ENCODE measurements at places on chromosomes 6 and 20.

- DNase-seq: no peak
These were observed 6.9 kb downstream of the SIGLEC1 start for GRCh38 chr20:3705491-3705969.

DNA sequence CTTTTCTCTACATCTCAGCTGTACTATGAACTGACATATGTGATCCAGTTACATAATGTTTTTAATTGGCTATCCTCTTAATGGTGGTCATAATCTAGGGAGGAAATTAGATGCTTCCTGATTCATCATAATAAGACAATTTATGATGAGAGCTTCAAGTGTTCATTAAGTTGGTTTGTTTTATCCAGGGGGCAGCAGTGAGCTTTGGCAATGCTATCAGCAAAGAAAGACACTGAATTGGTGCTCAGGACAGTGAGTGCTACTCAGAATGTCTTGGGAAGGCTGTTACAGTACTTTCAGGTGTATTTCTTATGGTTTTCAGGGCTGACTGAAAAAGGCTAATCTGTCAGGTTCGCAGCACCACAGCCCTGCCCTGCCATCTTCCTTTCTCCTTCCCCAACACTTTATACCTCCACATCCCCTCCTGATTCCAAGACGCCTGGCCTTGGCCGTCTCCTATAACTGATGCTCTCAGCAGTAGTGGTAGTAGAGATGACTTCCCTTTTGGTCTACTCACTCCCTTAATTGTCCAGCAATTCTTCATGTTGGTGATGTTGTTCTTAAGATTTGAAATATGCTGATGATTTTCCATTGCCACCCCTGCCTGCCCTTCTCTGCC is 67.0 kb upstream of the TNFAIP3 start:
- DNase-seq: peak; percentile 77

DNA sequence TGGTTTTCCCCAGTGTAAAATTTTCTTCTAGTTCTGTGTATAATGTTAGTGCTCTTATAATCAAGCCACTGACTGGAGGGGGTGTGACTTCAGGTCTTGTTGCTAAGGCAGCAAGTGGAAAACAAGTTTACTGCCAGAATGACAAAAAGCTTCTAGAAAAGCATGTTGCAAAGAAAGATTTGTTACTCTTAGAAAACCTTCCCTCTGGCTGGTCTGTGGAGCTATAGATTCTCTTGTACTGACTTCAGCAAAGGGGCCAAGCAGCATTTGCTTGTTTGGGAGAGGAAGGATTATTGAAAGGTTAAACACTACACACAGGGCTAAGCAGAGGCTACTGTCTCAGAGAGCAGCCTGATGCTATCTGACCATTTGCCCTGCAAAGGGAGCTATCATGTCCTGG is 288.8 kb downstream of the BTBD9 start:
- DNase-seq: peak; percentile 36

DNA sequence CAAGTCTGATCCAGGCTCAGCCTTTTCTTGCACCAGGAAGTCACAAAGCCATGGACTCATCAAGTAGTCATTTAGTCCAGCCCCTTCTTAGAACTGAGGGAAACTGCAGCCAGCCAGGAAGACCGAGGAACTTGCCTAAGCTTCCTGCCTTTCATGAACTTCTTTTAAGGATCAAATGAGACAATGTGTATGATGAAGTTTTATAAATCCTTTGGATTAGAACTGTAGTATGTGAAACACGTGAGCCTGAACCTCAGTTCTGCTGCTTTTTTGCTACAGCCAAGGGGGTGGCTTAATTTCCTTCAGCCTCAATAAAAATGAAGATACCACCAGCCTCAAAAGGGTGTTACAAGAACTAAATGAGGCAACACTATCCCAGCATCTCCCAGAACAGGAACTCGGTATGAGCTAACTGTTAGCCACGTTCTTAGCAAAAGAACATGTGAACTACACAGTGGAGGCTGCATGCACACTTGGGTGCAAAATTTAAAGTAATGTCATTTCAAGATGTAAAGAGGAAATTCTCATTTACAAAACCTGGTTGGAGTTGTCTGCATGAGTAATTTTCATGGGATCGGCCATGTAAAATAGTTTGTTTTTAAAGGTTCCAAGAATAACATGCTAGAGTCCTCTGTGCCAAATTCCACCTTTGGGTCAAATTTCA is 76.0 kb upstream of the TBC1D7 start:
- DNase-seq: no peak

DNA sequence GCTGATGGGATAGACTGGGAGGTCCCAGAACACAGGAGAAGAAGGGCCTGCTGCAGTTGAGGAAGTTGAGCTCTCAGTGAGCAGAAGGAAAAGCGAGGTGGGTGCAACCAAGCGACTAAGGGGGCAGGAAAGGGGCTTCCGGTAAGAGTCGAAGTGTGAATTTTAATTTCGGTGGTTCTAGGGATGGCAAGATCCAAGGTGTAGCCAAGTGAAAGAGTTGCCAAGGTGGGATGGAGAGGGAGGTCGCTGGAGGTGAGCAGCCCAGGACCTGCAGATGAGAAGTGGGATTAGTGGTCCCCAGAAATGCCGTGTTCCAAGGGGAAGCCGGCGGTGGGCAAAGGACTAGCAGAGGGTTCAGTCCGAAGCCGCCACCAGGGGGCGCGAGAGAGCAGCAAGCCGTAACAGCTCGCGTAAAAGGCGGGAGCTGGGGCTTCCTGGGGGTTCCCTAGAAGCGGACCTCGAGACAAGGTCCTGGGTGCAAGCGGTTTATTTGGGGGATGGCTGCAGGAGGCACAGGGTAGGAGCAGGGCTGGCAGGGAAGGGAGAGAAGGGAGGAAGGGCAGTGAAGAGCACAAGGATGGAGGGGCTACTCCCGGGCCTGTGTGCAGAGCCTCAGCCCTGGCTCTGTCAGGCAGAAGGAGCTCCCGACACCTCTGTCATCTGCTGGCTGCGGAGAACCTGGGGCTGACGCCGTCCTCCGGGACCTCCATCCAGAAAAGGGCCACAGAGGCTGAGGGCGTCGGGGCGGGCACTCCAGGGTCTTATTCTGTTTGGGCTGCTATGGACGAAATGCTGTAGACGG is 103.6 kb downstream of the PAX1 start:
- DNase-seq: peak; percentile 15

DNA sequence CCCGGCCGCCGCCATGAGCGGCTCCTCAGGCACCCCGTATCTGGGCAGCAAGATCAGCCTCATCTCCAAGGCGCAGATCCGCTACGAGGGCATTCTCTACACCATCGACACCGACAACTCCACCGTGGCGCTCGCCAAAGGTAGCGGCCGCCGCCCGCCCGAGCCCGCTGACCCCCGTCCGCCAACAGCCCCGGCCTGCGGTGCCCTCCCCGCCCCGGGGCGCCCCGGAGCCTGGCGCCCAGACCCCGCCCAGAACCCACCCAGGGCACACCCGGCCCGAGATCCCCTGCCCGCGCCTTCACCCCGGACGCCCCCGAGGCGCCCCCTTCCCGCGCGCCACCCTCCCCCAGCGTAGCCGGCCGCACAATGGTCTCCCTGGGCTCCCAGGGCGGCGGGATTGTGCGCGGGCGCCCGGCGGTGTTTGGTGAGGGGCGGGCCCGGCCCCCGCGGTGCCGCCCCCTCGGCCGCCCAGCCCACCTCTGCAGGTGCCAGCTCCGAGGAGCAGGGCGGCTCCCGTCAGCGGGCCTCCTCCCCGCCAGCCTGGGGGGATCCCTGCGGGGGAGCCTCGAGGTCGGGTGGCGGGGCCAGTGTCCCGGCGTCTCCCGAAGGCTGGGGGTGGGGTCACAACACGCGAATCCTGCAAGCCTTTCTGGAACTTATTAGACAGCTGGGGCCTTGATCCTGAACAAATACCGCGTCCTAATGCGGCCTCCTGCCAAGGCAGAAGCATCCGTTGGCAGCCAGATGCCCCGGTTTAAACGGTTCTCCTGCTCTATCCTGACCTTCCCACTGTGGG is 577 bp downstream of the LSM14B start:
- DNase-seq: no peak

GRCh38 chr6:107061125-107062020 is 33.4 kb downstream of the MTRES1 start:
- DNase-seq: no peak

DNA sequence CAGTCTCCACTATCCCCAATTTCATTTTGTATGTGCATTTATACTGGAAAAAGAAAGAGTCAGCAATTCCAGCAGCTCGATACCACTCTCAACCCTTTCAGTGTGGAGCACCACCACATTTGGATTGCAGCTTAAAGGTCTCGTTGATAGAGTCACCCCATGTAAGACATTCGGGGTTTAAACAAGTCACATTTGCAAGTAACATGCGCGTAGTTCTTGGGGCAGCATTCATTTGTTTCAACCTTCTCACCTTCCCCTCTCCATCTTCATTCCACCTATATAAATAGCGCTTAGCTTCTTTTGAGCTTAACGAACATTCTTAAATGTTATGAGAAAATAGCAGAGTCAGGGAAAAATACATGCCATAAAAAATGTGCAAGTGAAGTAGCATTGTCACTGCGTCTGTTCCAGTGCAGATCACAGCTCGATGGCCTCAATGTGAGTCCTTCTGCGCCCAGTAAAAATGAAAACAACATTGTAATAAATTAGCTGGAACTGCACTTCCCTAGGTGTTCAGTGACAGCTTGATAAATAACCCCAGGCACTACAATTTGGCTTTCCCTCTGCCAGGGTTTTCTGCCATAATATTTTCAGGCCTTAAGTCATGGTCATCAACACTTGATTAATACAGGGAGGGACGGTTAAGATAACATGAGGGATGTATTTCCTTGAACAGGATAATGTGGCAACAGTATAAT is 737.8 kb upstream of the NRSN1 start:
- DNase-seq: no peak

DNA sequence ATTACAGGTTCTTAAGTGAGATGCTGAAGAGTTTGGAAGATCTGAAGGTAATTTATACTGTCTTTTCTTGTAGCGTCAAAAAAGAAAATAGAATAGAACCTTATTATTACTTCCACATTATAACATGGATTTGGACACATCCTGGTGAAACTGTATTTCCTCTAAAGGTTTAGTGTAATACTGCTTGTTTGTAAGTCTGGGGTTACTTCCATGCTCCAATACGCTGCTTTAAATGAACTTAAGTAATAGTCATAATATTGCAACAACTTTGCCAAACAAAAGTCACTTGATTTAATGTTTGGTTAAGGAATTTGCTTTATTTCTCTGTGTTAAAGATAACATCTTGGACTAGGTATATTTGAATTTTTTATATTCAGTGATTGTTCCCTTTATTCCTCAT is 11.5 kb upstream of the SNRNP48 start:
- DNase-seq: no peak

- DNase-seq: no peak
These were observed 46.8 kb downstream of the KIAA0319 start for GRCh38 chr6:24599179-24599578.

- DNase-seq: no peak
These were observed 34.0 kb upstream of the TRAM2 start for GRCh38 chr6:52610745-52611355.

DNA sequence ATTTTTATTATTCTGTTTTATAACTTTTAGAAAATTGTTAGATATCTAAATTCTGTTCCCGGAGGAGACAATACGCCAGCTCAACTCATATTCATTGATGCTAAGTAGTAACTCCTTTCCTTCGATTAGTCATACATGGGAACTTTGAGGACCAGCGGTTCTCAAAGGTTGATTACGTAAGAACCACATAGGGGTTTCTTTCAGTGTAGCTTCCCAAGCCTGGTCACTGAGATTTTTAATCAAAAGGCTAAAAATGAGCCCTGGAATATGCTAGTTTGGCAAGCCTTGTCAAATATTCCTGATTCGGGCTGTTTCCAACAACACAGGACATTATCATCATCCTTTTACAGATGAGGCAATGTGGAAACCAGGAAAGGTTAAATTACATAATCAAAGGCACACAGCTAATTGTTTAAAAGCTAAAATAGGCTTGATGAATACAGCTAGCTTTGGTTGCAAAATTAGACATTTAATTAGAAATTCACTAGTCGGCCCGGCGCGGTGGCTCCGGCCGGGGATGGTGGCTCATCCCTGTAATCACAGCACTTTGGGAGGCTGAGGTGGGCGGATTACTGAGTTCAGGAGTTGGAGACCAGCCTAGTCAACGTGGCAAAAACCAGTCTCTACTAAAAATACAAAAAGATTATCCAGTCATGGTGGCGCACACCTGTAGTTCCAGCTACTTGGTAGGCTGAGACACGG is 14.6 kb upstream of the MEI4 start:
- no peak for DNase-seq

DNA sequence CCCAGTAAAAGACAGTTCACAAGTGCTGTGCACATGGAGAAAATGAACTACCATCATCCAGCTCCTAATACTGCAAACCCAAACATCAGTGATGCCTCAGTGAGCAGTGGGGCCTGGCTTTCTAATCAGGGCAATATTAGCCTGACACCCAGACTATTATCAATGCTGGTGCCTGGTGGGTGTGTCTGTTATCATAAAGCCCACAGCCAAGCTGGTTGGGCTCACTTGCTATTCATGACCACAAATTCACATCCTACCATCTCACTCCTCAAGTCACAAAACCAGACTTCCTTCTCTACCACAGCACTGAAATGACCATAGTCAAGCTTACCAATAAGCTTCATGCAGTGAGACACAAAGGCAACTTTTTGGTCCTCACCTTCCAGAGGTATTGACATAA is 180.8 kb upstream of the PLN start:
- no peak for DNase-seq

- peak; percentile 76 for DNase-seq
These were observed 65.8 kb downstream of the PHACTR2 start for GRCh38 chr6:143743301-143744166.

DNA sequence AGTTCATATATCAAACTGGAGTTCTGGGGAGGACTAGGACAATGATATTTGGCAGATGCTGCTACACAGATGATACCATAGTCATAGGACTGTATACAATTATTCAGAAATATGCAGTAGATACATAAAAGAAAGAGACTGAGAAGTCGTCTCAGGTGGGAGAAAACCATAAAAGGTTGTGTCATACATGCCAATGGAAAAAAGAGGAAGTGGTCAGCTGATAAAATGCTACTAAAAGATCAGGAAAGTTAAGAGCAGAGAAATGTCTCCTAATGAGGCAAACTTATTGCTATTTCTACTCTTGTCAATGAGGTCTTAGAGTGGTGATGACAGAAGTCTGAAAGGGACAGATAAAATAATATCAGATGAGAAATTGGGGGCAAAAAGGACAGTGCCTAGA is 407.6 kb downstream of the COL12A1 start:
- no peak for DNase-seq

DNA sequence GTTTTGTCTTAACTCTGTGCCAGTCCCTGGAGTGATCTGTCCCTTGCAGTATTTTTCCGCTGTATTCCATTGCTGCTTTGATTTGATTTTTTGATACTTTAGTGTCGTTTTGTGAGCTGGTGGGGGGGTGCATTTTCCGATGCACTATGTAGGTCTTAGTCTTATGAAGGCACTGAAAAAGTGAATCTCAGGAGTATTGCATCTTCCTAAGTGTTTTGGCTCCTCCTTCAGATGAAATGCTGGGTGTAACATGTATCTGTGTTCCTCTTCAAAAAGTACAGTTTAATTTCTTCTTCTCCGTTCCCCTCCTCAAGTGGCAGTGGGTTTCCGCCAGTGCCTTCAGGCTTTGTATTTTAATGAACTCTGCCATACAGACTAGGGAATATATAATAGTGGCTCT is 580.7 kb upstream of the GJE1 start:
- no peak for DNase-seq
